ENCODE measurements at places on chromosomes 16 and 17.
A peak's percentile ranks its signal among the peaks of the same experiment; 100 is the strongest.

DNA sequence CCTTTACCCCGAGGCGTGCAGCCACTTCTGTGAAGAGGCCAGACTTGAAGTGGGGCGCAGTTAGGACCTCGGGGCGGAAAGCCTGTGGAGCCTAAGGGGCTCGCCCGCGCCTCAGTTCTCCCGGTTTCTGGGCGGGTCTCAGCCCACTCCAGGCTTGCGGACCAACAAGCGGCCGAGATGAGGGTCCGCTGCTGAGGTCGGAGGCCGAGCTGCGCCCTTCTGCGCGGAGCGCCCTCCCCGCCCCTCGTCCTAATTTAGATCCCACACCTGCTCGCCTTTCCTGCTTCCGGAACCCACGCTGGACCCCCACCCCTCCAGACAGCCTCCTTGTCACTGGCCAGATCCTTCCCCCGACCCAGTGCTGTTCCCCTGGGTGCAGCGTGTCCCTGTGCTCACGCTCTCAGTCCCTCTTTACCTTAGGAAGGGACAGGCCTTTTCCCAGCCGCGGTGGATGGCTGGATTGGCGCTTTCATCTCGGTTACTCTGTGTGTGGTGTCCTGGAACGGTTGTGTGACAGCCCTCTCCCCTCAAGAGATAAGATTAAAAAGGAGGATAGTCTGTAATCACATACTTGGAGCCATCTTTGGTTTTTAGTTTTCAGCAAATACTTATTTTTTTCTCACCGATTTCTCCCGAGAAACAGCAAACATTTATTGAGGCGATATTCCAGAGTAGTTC, 933 bp upstream of the ATXN7L3 start:
- no peak for DNase-seq

- DNase-seq, result peak; percentile 33
Observed at GRCh38 chr16:84841787-84842300, 22.1 kb downstream of the CRISPLD2 start.

DNA sequence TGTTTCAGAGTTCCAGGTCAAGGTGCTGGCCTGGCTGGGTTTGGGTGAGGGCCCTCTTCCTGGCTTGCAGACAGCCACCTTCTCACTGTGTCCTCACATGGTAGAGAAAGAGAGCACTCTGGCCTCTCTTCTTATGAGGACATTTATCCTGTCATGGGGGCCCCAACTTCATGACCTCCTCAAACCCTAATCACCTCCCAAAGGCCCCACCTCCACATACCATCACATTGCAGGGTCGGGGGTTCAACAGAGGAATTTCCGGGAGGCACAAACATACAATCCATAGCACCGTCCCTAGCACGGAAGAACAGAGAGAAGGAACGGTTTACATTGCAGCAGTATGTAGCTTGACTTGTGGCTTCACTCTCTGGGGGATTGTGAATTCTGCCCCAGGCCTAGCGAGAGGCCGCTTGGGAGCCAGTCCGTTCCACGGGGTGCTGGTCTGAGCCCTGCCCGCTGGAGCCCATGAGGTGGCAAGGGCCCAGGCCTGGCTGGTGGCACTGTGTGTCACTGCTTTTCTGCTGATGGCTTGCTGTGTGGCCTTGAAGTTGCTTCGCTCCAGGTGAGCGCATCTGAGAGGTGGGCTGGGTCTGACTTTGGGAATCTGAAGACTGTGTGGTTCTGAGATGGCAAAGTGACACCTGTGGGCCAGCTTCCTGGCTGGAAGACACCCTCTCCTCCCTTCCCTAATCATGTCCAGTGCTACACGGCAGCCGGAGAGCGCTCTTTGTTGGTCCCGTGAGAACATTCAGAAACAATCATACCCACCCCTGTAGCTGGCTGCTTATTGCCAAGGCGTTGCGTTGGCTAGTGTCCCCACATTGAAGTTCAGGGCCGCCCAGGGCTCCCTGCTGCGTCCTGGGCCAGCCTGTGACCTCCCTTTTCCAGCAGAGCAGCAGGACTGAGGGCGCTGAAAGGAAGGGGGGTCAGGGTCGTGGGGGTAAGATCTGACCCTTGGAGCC, 98.3 kb downstream of the CMIP start:
- no peak for DNase-seq

DNA sequence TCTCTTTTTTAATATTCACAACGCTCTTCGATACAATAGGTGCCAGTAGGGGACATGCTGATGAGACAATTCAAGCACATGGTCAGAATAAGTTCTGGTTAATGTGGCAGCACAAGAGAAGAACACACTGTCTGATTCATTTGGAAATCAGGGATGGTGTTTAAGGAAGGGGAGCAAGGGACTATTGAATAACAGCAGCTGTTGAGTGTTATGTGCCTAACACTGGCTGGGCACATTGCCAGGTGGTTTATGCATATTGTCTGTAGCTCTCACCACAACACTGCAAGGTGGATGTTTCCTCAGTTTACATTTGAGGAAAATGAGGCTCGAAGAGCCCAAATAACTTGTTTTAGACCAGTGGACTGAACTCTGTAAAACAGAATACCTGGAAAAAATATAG, 44.2 kb downstream of the LYRM9 start:
- DNase-seq, result no peak

DNA sequence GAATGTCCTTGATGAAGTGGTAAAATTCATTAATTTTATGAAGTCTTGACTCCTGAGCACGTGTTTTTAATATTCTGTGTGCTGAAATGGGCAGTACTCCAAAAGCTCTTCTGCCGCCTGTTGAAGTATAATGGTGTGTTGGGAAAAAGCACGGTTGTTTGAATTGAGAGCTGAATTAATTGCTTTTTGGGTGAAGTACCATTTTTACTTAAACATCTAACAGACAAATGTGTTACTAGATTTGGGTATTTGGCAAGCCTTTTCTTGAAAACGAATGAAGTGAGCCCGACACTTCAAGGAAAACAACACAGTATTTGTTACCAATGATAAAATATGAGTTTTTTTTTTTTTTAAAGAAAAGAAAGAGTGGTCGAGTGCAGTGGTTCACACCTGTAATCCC, 22.5 kb downstream of the WWP2 start:
- DNase-seq, result no peak

DNA sequence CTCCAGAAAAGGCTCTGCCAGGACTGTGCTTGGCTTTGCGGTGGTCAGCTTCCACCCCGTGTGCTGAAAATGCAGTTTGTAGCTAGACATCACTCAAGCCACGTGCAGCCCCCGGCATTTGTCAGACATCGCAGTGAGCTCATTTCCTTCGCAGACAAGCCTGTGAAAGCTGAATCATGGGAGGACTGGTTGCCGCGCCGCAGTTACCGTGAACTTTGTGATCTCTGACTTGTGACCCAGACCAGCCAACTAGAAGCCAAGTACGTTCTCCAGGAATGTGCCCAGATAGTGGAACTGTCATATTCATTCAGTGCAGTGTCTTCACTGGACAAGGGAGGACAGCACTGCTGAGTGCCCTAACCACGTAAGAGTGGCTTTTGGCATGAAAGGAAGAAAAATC, 58.1 kb downstream of the NDE1 start:
- no peak for DNase-seq

DNA sequence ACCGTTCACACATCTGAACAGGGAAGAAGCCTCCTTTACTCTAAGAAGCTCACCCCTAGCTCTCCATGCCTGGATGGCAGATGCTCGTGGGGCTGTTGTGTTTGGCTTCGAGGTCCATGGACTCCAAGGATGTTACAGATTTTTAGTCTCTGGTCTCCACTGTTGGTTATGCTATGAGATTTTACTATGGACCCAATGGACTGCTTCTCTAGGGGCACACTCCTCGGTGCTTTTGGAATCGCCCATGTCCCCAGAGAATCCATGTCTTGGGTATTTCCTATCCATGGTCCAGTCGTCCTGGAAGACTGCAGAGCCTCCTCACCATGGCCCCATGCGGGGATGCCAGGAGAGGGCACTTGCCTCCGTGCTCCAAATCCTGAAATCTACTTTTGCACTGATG, 83.4 kb downstream of the KCNJ12 start:
- no peak for DNase-seq

DNA sequence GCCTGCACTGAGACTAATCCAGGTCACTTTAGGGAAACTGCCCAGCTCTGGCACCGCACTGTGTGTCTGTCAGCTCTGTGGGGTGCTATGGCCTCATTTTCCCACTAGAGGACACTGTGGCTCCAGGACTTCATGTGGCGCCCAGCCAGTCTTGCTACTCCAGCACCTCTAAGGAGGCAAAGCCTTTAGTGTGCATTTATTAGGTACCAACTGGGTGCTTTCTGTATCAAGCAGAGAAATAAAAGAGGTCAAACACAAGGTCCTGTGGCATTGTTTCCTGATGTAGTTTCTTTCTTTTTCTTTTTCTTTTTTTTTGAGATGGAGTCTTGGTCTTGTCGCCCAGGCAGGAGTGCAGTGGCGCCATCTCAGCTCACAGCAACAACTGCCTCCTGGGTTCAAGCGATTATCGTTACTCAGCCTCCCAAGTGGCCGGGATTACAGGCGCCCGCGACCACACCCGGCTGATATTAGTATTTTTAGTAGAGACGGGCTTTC, 12.5 kb upstream of the RHBDL3 start:
- DNase-seq, result peak; percentile 82

- no peak for DNase-seq
Observed at GRCh38 chr16:68696514-68696913, 40.6 kb upstream of the CDH1 start.

DNA sequence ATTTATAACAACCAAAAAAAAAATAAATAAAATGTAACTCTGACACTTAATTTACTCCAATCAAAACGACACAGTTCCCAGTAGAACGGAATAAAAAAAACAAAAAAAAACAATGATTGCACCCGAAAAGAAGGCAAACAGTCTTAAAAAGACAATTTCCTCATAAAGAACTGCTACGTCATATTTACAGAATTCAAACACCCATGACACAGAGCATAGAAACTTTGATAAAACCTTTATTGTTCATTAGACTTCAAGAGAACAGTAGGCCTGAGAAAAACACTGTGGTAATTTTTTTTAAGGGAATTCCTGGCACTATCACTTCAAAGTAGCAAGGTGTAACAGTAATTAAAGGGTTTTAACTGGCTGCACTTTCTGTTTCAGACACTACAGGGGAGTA, 26.1 kb downstream of the FAM222B start:
- no peak for DNase-seq

DNA sequence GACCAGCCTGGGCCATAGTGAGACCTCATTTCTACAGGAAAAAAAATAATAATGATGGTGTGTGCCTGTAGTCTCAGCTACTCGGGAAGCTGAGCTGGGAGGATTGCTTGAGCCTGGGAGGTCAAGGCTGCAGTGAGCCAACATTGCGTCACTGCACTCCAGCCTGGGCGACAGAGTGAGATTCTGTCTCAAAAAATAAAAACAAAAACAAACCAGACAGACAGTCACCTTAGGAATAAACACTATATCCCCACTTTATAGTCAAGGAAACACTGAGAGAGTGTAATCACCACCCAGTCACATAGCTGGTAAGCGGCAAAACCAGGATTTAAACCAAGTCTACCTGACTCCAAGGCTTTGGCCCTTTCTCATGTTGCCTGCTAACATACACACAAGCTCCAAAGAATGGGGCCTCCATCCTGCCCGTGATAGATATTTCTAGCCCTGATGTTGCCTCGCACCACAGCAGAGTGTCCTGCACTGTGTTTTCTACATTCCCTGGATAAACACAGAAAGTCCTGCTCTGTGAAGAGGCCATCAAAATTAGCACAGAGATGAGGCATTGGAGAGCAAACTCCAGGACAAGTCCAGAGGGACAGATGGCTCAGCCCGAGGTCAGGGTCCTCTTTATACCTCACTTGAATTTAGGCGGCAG, 66.1 kb upstream of the SMURF2 start:
- DNase-seq, result no peak

DNA sequence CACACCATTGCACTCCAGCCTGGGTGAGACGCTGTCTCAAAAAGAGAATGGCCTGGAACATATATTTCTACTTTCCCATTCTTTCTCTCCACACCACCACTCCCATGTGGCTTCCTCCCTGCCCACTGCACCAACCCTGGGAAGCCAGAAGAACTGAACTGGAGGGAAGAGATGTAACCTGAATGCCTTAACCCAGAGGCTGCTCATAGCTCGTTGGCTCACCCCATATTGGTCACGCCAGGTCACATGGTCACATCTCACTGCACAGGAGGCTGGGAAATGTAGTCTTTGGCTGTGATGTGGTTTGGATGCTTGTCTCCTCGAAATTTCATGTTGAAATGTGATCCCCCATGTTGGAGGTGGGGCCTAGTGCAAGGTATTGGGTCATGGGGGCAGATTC, 5.9 kb upstream of the DNAH17 start:
- peak; percentile 63 for DNase-seq

- DNase-seq, result no peak
Observed at GRCh38 chr17:83198366-83199341, 119.2 kb downstream of the METRNL start.

- no peak for DNase-seq
Observed at GRCh38 chr17:35617505-35617904, 30.4 kb downstream of the AP2B1 start.

GRCh38 chr16:8872967-8873865, 4.4 kb upstream of the CARHSP1 start:
- DNase-seq, result no peak

GRCh38 chr16:1102921-1103635, 7.0 kb upstream of the C1QTNF8 start:
- peak; percentile 93 for DNase-seq

- DNase-seq, result peak; percentile 22
Observed at GRCh38 chr17:79084291-79085153, 9.9 kb downstream of the ENGASE start.

GRCh38 chr17:44024271-44024663, 9.5 kb upstream of the TMEM101 start:
- DNase-seq, result peak; percentile 68

GRCh38 chr17:78563189-78564145, 13.7 kb downstream of the DNAH17 start:
- no peak for DNase-seq

DNA sequence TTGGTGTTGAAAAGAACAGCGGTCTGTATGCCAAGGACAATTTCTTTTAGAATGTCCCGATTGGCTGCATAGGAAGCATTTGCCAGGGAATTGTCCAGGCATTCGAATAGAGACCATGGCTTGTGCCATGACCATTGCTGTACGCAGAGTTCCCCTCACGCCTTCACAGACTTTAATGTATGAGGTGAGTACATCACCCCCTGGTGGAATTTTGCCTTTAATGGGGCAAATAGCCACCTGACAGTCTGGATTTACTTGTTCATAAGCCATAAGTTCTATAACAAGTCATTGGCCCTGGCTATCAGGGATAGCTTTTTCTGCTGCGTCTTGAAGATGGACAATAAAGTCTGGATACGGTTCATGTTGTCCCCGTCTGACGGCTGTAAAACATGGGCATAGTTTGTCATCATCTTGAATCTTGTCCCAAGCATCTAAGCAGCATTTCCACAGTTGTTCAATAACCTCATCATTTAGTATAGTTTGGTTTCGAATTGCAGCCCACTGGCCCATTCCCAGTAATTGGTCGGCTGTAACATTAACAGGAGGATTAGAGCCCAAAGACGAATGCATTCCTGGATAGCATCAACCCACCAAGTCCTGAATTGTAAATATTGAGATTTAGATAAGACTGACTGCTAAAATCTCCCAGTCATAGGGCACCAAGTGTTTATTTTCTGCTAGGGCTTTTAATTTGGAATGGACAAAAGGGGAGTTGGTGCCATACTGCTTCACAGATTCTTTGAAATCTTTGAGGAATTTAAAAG, 67.7 kb upstream of the ARL4D start:
- no peak for DNase-seq
